Ovary (tissue), 10 donors: ENCODE measurements at places on chromosomes 7 and 10.

GRCh38 chr7:121879544-121879943 lies 6.6 kb downstream of the PTPRZ1 start:
- no peak for DNase-seq

DNA sequence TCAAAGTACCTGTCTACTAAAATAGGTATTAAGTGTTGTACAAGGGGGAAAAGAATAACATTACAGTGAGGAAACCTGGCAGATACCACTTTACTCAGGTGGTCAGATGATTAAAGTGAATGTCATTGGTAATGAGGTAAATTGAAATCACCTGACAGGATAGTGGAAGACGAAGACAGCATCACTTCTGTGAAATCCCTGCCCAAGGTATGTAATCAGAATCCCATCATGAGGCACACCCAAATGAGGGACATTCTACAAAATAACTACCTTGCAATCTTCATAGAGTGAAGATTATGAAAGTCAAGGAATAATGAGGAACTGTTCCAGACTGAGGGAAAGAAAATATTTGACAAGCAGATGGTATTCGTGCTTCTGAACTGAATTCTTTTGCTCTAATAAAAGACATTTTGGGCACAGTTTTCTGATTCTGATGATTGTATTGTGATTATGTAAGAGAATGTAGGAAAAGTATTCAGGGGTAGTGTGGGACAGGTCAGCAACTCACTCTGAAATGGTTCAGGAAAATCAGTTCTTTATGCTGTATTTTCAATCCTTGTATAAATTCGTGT lies 33.3 kb upstream of the ARMS2 start:
- no peak for DNase-seq

- no peak for DNase-seq
Measured at GRCh38 chr7:82624337-82624736, 180.8 kb upstream of the CACNA2D1 start.

- DNase-seq, result no peak
Measured at GRCh38 chr10:76786504-76787072, 851.0 kb downstream of the KCNMA1 start.

- peak; percentile 69 for DNase-seq
Measured at GRCh38 chr10:97497572-97498075, 598 bp downstream of the MMS19 start.

GRCh38 chr7:144049491-144049890 lies 743 bp downstream of the OR2A5 start:
- DNase-seq, result no peak

- peak; percentile 90 for DNase-seq
Measured at GRCh38 chr10:124741281-124741921, 2.8 kb downstream of the FAM53B start.

DNA sequence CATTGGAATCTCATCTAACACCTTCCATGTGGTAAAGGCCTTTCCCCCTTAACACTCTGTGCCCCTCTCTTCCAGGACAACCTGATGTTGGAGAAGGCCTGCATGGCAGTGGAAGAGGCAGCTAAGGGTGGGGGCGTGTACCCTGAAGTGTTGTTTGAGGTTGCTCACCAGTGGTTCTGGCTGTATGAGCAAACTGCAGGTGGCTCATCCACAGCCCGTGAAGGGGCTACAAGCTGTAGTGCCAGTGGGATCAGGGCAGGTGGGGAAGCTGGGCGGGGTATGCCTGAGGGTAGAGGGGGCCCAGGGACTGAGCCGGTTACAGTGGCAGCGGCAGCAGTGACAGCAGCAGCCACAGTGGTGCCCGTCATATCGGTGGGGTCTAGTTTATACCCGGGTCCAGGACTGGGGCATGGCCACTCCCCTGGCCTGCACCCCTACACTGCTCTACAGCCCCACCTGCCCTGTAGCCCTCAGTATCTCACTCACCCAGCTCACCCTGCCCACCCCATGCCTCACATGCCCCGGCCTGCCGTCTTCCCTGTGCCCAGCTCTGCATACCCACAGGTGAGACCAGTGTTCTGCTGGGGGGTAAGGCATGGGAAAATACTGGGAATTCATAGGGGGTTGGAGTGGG lies 12.4 kb downstream of the NDST2 start:
- no peak for DNase-seq

GRCh38 chr10:18601321-18601720 lies 50.1 kb downstream of the NSUN6 start:
- DNase-seq, result no peak

- no peak for DNase-seq
Measured at GRCh38 chr7:64990216-64990615, 620 bp downstream of the ZNF117 start.

DNA sequence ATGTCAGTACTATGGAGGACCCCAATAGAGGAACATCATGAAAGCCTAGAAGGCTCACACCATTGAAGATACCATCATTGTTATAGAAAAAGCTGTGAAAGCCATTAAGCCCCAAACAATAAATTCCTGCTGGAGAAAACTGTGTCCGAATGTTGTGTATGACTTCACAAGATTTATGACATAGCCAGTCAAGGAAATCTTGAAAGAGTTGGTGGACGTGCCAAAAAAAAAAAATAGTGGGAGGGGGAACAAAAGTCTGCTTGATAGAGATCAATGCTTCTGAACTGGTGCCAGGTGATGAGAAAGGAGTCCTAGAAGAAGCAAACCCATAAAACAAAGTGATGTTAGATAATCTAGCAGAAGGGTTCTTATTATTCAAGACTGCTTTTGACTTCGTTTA lies 41.2 kb downstream of the RALA start:
- no peak for DNase-seq

DNA sequence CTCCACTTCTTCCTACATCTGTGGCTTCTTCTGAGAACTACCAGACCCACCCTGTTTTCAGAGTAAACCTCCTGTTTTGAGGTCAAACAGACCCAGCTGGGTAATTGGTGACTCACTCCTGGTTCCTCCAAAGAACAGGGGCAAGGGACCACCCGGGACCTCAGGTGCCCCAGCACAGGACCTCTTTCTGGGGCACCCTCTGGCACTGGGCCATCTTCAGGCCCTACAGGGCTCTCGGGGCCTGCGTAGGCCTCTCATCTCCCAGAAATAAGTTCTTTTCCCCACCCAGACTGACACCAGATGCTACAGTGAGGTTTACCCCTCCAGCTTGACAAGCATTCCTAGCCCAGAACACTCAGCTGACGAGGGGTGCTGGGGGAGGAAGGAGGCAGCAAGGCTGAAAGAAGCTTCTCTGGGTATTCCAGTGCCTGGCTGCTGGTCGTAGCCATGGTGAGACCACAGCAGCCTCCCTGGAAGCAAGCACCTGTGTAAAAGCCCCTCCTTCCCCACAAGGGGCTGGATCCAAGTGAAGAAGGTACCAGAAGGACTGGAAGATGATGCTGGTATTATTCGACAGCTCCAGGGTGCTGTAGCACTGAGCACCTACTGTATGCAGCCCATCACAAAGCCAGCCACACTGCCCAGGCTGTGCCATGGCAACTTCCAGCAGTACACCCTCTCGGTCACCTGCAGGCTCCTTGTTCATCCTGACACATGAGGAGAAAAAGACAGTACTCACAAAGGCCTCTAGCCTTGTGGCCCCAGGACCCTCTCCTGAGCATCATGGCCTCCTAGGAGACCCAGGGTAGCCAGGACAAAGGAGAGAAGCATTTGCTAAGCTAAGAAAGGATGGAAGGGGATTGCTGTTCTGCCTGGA lies 47.4 kb downstream of the ALOX5 start:
- peak; percentile 38 for DNase-seq

DNA sequence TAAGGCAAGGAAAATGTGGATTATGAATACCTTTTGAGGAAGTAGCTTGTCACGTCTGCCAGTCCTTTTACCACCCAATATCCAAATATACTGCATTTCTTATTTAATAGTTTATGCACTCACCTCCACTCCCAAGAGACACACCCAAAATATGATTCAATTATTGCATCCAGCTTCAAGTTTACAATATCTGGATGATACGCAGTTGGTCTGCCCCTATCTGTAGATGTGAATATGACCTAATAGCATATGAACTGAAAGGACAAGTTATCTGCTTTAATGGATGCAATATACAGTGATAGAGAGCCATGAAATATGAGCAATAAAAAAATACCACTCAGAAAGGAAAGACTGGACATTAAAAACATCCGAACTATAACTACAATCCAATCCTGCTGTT lies 159.4 kb upstream of the MAGI2 start:
- no peak for DNase-seq

DNA sequence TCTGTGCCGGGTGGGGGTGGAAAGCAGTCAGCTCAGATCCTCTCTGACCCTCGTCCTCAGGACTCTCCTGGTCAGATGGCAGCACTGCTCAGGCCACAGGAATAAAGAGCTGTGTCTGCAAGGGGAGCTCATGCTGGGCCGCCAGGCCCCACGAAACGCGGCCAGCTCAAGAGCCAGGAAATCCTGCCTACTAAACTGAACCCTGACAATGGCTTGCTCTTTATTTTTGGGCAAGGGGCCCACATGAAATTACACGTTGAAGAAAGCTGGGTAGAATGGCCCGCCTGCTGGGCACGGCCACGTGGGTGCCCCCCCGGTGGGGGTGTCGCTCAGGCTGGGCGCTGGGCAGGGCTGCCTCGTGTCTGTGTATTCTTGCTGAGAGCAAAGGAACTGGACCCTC lies 103.0 kb downstream of the ITIH5 start:
- DNase-seq, result no peak
